ENCODE measurements at places on chromosomes 11 and 22. TPM values are rescaled to one million over a fixed set of nuclear protein-coding genes. Genes with fewer than 3 reads are reported as not detected.
A peak's percentile ranks its signal among the peaks of the same experiment; 100 is the strongest.

- DNase-seq: no peak
These were observed 73.7 kb upstream of the CREB3L1 start for GRCh38 chr11:46203746-46204145.

- DNase-seq: no peak
These were observed 326.2 kb upstream of the PDGFD start for GRCh38 chr11:104490182-104490581.

GRCh38 chr11:102453302-102453695, 734 bp upstream of the TMEM123 start:
- DNase-seq: no peak

SYT12 gene
- total RNA-seq: 0.09 TPM

DNA sequence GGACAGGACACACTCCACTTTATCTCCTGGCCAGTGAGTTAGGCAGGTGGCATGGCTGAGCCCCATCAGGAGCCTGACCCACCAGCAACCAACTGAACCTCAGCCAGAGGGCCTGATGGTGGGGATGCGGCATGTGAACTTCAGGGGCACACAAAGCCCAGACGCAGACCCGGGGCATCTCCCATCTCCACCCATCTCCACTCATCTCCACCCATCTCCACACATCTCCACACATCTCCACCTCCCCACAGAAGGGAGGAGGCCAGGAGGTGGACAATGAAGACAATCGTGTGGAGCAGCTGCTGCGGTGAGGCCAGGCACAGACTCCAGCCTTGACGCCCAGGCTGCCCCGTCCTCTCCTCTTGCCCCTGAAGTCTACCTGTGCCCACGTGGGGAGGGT, 340.8 kb downstream of the CTTN start:
- DNase-seq: no peak

MUC5B gene
- total RNA-seq: not detected

GRCh38 chr11:12922418-12922817, 86.7 kb upstream of the RASSF10 start:
- DNase-seq: no peak

NAV2 gene
- total RNA-seq: 10.0 TPM

- DNase-seq: no peak
These were observed 97.1 kb downstream of the CD44 start for GRCh38 chr11:35235936-35236666.

MUS81 gene
- 48.2 TPM for total RNA-seq

DNA sequence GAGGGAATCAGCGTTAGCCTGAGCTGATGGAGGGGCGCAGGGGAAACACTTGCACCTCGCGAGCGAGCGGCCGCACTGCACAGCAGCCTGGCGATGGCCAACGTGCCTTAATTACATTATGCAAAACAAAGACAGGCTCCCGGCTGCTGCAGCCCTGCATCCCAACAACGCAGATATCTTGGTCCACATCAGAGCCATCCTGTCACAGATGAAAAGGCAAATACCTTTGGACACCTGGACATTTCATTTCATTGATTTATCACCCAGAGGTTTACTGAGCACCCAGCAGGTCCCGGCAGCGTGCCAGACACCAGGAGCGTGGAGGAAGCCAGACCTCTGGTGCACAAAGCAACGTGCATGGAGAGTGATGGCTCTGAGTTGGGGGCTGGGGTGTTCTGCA, 843.0 kb downstream of the TBC1D22A start:
- DNase-seq: no peak

GRCh38 chr22:23495614-23496444, 84.3 kb downstream of the IGLL1 start:
- DNase-seq: no peak

GRCh38 chr22:46054091-46055073, 77.4 kb upstream of the WNT7B start:
- peak; percentile 78 for DNase-seq

DNA sequence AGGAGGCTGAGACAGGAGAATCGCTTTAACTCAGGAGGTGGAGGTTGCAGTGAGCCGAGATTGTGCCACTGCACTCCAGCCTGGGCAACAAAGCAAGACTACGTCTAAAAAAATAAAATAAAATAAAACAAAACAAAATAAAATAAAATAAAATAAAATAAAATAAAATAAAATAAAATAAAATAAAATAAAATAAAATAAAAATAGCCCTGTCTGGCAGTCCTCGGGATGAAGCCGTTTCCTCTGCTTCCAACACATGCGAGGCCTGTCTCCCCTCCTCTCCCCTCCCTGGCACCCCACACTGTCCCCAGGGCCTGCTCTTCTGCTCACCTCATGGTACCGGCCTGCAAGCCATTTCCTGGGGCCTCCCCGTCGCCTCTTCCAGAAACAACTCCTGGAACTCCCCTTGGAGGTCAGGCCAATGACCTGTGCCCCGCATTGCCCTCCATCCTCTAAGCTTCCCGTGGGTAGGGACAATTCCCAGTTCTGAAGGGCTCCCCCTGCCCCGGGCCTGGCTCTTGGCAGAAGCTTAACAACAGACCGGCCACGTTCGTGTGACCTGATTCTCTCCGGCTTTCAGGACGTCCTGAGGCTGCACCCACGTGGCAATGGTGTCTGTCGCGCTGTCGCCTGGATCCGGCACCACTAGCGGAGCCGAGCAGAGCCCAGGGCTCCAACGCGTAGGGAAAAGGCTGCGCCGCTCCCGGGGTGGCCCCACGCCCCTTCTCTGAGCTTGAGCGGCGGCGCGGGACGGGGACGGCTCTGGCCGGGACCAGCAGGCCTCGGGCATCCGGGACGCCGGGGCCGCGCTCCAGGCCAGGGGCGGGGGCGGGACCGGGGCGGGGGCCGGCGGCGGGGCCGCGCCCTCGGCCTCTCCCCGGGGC, 456 bp upstream of the PARVB start:
- DNase-seq: peak; percentile 50

DNA sequence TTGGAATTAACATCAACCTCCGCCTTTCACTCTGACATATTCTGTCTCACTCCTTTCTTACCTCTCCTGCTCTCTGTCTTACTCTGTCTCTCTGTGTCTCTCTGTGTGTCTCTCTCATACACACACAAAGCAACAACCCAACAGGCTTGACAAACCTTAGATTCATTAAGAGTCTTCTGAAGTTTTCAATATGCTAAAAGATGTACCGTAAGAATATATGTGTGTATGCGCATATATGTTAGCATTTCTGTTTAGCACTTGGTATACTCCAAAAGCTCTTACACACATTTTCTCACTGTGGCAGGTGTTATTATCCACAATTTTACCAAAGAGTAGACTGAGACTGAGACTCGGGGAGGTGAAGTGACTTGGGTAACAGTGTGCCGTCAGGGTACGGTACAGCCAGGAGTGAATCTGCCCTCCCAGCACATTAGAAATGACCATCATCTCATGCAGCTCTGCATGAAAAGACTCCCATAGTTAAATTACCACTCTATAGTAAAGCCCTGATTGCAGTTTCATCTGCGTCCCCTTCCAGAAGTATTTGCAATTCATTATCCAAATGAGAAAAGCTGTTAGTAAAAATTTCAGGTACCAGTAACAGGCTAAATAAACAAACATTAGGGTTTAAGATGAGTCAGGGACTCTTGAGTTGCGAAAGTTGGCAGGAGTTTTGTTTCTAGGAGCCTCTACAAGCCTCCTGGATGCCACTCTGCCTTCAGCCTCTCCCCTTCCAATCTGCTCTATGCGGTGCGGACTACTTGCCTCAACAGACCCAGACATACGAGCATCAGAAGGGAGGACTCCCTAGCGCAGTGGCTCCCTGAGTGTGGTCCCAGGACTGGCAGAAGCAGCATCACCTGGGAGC, 195.2 kb upstream of the TMEM45B start:
- no peak for DNase-seq

GRCh38 chr11:43410394-43410793, 51.7 kb downstream of the TTC17 start:
- peak; percentile 70 for DNase-seq

DNA sequence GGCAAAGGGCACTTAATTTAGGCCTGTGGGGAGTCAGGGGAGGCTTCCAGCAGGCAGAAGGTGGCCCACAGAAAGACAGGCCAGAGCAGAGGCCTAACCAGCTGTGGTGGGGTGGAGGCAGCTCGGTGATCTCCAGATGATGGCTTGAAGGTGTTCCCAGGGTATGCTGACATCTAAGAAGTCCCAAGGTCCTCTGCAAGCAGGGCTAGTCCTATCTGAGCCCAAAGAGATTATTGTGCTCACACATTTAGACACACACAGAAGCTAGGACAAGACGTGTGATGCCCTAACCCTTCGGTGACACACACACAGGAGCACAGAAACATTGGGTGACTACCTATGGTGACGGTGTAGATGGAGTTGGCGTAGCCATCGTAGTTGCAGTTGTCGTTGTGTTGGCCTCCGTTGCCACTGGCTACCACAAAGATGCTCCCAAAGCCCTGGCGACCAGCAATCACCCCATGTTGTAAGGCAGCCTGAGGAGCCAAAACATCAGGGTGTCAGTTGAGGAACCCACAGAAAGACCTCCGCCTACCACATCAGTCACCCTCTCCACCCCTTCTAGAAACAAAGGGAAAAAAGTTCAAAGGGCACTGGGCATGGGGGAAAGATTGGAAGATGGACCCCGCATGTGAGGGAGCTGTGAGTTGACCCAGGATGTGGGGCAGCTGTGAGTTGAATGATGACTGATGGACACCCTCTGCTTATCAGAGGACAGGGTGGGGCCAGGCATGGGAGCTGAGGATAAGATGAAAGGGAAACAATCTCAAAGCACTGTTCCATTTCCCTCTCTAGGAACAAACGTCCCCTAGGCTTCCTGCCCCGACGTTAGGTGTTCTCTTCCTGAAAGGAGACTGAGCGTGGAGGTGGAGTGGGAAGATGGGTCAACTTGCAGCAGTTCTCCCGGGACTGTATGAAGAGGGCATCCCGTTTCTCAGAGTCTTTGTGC, 7.9 kb downstream of the PCSK7 start:
- no peak for DNase-seq

- peak; percentile 80 for DNase-seq
These were observed 19.2 kb upstream of the PLET1 start for GRCh38 chr11:112279901-112280267.

- no peak for DNase-seq
These were observed 29.1 kb downstream of the TSPAN18 start for GRCh38 chr11:44755556-44756523.

PARVA gene
- 25.5 TPM for total RNA-seq

GRCh38 chr11:1652771-1653540, 23.4 kb downstream of the KRTAP5-5 start:
- peak; percentile 69 for DNase-seq

- peak; percentile 14 for DNase-seq
These were observed 6.5 kb downstream of the MRPL23 start for GRCh38 chr11:1953489-1954266.

IGSF22 gene
- total RNA-seq: not detected

CTSW gene
- not detected for total RNA-seq

- DNase-seq: no peak
These were observed 14.5 kb downstream of the SEPTIN3 start for GRCh38 chr22:41983513-41984405.

DNA sequence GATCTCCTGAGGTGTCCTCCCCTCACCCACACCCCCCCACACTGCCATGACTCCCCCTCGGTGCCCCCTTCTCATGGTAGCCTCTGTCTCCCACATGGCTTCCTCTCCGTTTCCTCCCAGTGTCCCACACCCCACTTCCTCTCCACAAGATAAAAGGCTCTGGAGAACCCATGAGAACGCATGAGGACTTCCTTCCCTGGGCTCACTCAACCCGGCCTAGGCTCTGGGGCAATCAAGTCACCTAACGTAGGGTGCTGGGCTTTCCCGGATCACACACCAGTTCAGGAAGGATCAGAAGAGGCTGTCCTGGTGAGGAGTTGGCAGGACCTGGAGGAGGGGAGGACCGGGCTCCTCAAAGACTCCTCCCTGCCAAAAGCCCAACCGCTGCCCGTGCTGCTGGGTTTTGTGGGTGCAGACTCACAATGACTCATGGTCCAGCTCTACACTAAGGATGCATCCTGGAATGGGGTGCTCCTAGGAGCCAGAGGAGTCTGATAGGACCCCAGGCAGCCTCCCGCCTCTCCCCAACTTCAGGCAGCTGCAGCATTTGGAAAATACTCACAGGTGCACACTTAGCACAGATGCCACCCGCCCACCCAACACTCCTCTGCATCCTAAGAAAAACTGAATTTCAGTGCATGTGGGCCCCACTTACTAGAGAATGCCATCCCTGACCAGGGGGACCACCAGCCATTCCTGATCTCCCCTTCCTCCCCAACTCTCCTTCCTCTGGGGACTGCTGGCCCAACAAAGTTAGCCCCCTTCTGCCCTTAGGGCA, 21.0 kb downstream of the SLC22A12 start:
- DNase-seq: no peak

DNA sequence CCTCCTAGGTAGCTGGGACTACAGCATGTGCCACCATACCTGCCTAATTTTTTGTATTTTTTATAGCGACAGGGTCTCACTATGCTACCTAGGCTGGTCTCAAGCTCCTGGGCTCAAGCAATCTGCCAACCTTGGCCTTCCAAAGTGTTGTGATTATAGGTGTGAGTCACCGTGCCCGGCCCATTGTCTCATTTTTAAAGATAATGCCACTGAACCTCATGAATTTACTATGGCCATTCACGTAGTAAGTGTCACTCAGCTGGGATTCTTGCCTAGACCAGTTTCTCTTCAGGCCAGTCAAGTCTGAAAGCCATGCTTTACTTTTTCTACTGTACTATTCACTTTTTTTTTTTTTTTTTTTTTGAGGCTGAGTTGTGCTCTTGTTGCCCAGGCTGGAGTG, 22.4 kb downstream of the DEPDC5 start:
- DNase-seq: peak; percentile 51
